ENCODE measurements at places on chromosomes 11 and 22. TPM values are rescaled to one million over a fixed set of nuclear protein-coding genes. Genes with fewer than 3 reads are reported as not detected.
A peak's percentile ranks its signal among the peaks of the same experiment; 100 is the strongest.

GRCh38 chr22:42300259-42301076, 30.0 kb upstream of the TCF20 start:
- H3K27ac ChIP-seq = peak overlapping the region; percentile 75
- no peaks in the 10 kb centered on the region for H3K27me3 ChIP-seq
- peaks cover 27% of the 10 kb centered on the region for H3K4me1 ChIP-seq

- peaks cover 83% of the 10 kb centered on the region for H3K36me3 ChIP-seq
- no peak for DNase-seq
- no peak overlapping the region for H3K4me3 ChIP-seq
Measured at GRCh38 chr22:20867179-20868024, 8.6 kb downstream of the SNAP29 start.

DNA sequence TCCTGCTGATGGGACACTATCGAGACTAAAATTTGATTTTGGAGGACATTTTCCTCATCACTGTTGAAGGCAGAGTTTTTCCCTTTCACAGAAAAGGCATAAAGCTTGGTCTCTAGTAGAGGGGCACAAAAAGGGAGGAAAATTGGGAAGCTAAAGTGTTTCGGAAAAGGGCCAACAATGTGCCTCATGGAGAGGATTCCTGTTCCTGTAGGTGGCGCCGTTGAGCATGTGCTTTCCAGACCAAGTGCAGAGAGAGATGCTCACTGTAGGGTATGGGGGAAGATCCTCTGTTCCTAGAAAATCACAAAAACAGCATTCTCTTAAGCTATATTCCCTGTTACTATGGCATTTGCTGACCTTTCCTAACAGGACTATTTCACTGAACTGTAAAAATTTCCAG, 18.4 kb upstream of the OR4C5 start:
- no peak for DNase-seq
- no peak overlapping the region for H3K27ac ChIP-seq
- no peak overlapping the region for H3K4me3 ChIP-seq
- no peaks in the 10 kb centered on the region for H3K36me3 ChIP-seq
- H3K27me3 ChIP-seq = no peaks in the 10 kb centered on the region

- no peak for DNase-seq
- peaks cover 2% of the 10 kb centered on the region for H3K4me1 ChIP-seq
- H3K36me3 ChIP-seq = no peaks in the 10 kb centered on the region
- peaks cover 47% of the 10 kb centered on the region for H3K27me3 ChIP-seq
- H3K27ac ChIP-seq = no peak overlapping the region
Measured at GRCh38 chr11:76316726-76317125, 64.2 kb downstream of the THAP12 start.

DNA sequence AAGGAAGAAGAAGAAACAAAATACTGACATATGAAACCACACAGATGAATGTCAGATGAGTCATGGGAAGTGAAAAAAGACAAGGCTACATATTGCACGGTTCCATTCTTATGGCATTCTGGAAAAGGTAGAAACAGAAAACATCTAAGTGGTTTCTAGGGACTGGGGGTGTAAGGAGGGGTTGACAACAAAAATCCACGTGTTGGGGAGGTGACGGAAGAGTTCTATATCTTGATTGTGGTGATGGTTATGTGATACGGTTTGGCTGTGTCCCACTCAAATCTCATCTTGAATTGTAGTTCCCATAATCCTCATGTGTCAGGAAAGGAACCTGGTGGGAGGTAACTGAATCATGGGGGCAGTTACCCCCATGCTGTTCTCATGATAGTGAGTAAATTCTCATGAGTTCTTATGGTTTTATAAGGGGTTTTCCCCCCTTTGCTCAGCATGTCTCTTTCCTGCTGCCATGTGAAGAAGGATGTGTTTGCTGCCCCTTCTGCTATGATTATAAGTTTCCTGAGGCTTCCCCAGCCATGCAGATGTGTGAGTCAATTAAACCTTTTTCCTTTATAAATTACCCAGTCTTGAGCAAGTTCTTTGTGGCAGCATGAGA, 6.4 kb upstream of the ARFGAP3 start:
- H3K4me3 ChIP-seq = no peak overlapping the region
- peaks cover 3% of the 10 kb centered on the region for H3K4me1 ChIP-seq
- H3K27ac ChIP-seq = no peak overlapping the region
- no peaks in the 10 kb centered on the region for H3K36me3 ChIP-seq

GRCh38 chr11:23413057-23413456, 552.8 kb upstream of the CCDC179 start:
- no peak overlapping the region for H3K27ac ChIP-seq
- no peak for DNase-seq
- no peak overlapping the region for H3K4me3 ChIP-seq
- H3K27me3 ChIP-seq = no peaks in the 10 kb centered on the region
- H3K4me1 ChIP-seq = no peaks in the 10 kb centered on the region

DNA sequence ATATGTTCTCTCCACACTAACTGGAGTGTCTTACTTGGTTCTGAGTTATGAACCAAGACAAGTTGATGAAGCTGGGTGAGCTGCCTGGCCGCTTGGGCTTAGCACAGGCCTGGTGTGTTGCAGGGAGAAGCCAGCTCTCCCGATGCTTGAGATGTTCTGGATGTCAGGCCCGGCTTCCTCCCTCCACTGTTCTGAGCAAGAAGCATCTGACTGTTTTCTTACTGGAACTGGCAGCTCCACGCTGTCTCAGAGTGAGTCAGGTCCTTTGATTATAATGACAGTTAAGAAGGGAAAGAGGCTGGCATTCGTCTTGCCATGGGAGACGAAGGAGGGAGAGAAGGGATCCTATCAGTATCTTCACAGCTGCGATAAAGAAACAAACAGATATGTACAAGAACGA, 46.5 kb upstream of the CRTAM start:
- H3K27ac ChIP-seq = peak overlapping the region; percentile 47
- no peak for DNase-seq
- no peaks in the 10 kb centered on the region for H3K4me1 ChIP-seq
- H3K4me3 ChIP-seq = no peak overlapping the region
- no peaks in the 10 kb centered on the region for H3K36me3 ChIP-seq

DNA sequence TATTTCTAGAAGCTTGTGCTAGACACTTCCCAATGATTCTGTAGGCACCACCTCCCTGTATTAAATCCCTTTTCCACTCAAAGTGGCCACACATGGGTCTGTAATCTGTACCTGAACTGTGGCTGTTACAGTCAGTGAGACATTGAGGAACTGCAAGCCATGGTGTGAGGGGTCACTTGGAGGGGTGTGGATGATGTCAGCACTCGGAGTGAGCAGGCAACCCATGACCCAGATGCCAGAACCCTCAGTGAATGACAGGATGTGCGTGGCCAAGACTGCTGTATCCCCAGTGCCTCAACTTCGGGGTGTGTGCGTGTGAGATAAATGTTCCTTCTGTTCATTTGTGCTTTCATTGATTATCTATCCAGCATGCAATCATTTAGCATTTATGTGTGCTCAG, 14.7 kb upstream of the SHANK3 start:
- DNase-seq = no peak
- H3K27me3 ChIP-seq = no peaks in the 10 kb centered on the region
- H3K4me3 ChIP-seq = no peak overlapping the region

- H3K27me3 ChIP-seq = no peaks in the 10 kb centered on the region
- H3K27ac ChIP-seq = no peak overlapping the region
- no peak overlapping the region for H3K4me3 ChIP-seq
- no peak for DNase-seq
- H3K36me3 ChIP-seq = peaks cover 61% of the 10 kb centered on the region
- H3K4me1 ChIP-seq = no peaks in the 10 kb centered on the region
Measured at GRCh38 chr22:19037282-19038163, 84.7 kb downstream of the DGCR2 start.

DNA sequence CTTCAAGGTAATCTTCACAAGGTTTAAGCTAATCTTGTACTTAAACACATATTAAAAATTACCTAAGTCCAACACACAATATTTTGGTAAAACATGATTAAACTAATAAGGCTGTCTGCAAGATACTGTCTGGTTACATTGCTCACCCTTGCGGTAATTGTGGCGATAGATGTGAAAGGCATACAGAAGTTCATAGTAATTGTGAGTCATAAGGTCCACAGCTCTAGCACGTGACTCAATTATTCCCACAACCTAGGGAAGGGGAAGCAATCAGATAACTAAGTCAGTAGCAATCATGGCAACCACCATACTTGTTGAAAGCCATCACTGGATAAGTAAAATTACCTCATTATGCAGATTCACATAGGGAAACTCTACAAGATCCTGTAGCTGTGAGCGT, 30.5 kb upstream of the FNBP4 start:
- H3K36me3 ChIP-seq = peaks cover 100% of the 10 kb centered on the region

GRCh38 chr22:39567135-39567946, 3.2 kb upstream of the CACNA1I start:
- no peak overlapping the region for H3K27ac ChIP-seq
- H3K4me1 ChIP-seq = peaks cover 3% of the 10 kb centered on the region
- no peaks in the 10 kb centered on the region for H3K36me3 ChIP-seq
- peaks cover 44% of the 10 kb centered on the region for H3K27me3 ChIP-seq
- no peak overlapping the region for H3K4me3 ChIP-seq
- no peak for DNase-seq

DNA sequence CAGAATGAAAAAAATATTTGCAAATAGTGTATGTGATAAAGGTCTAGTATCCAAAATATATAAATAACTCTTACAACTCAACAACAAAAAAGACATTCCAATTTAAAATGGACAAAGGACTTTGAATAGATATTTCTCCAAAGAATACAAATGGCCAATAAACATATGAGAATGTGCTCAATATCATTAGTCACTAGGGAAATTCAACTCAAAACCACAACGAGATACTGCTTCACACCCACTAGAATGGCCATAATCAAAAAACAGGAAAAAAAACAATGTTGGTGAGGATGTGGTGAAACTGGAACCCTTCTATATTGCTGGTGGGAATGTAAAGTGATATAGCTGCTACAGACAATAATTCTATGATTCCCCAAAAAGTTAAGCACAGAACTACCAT, 38.6 kb upstream of the RPS13 start:
- H3K4me3 ChIP-seq = no peak overlapping the region
- no peak overlapping the region for H3K27ac ChIP-seq
- no peak for DNase-seq
- no peaks in the 10 kb centered on the region for H3K27me3 ChIP-seq

GRCh38 chr11:105667441-105667840, 57.6 kb downstream of the GRIA4 start:
- H3K27ac ChIP-seq = no peak overlapping the region
- H3K27me3 ChIP-seq = no peaks in the 10 kb centered on the region
- H3K36me3 ChIP-seq = no peaks in the 10 kb centered on the region
- no peak overlapping the region for H3K4me3 ChIP-seq

DNA sequence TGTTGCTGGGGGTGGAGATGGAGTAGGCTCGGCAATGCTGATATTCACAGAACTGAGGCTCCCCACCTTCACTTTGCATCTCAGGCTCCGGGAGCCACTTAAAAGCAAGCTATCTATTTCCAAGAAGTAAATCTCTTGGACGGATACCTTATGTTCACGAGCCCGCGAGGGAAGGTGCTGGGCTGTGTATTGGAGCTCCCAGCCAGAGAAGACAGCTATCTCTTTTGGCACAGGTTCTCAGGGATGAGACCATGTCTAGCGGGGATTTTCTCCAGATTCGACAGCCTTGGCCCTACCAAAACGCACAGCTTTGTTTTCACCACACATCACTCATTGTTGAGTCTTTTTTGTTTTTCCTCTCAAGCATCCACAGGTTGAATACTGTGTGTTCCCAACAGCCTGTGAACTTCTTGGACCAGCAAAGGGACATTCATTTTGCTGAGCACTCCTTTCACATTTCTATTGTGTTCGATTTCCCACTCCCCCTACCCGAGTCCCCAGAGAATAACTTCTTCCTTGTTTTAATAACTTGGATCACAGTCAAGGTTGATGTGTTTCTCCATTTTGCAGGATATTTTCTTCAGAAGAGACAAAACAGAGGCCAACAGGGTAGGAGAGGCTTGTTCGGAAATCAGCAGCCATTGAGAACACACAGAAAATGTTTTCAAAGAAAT, 23.3 kb downstream of the WT1 start:
- H3K4me1 ChIP-seq = no peaks in the 10 kb centered on the region
- H3K36me3 ChIP-seq = no peaks in the 10 kb centered on the region
- H3K4me3 ChIP-seq = no peak overlapping the region
- no peak overlapping the region for H3K27ac ChIP-seq
- no peak for DNase-seq
- no peaks in the 10 kb centered on the region for H3K27me3 ChIP-seq

DNA sequence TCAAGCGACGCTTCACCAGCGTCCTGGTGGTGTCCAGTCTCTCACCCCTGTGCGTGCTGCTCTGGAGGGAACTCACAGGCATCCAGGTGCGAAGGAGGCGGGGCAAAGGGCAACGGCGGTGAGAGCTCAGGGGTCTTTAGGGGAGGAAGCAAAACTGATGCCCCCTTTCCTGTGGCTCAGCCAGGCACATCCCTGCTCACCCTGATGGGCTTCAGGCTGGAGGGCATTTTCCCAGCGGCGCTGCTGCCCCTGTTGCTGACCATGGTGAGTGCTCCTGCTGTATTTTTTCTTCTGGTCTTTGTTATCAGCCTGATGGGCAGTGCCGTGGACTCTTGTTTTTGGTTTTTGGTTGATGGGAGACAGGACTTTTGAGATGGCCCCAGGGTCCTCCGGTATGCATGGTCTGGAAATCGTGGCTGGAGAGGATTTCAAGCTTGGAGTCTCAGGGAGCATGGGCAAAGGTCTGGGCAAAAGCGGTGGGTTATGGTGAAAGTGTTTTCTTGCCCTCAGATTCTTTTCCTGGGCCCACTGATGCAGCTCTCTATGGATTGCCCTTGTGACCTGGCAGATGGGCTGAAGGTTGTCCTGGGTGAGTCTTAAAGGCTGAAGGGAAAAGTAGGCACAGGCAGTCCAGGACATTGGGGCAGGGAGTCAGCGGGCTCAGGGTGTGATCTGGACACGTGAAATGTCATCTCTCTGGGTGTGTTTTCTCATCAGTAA, 695 bp downstream of the RCE1 start:
- no peaks in the 10 kb centered on the region for H3K36me3 ChIP-seq
- peaks cover 34% of the 10 kb centered on the region for H3K4me1 ChIP-seq
- DNase-seq = no peak

GRCh38 chr11:11558396-11558795, 63.4 kb downstream of the GALNT18 start:
- H3K27me3 ChIP-seq = no peaks in the 10 kb centered on the region
- no peak for DNase-seq
- H3K4me3 ChIP-seq = no peak overlapping the region

- H3K36me3 ChIP-seq = no peaks in the 10 kb centered on the region
- H3K27me3 ChIP-seq = no peaks in the 10 kb centered on the region
- no peaks in the 10 kb centered on the region for H3K4me1 ChIP-seq
- no peak for DNase-seq
Measured at GRCh38 chr11:93997741-93998140, 23.4 kb upstream of the HEPHL1 start.

GRCh38 chr22:48464246-48464645, 1363.4 kb downstream of the BRD1 start:
- no peaks in the 10 kb centered on the region for H3K4me1 ChIP-seq
- H3K27ac ChIP-seq = no peak overlapping the region
- no peak overlapping the region for H3K4me3 ChIP-seq
- H3K36me3 ChIP-seq = no peaks in the 10 kb centered on the region

Gene SCARF2
- total RNA-seq = 6.9 TPM

Gene NRIP3
- 1.4 TPM for total RNA-seq

Gene ANO1
- total RNA-seq = 17.5 TPM

Gene KDM4D
- total RNA-seq = 0.47 TPM

Gene MS4A15
- total RNA-seq = not detected

Gene DSCAML1
- 0.04 TPM for total RNA-seq

Gene GLYATL1
- total RNA-seq = not detected

Gene FSHB
- total RNA-seq = not detected

Gene LINC01488
- total RNA-seq = not detected

Gene CHST1
- total RNA-seq = 1.1 TPM

Gene TRIM48
- not detected for total RNA-seq

Measured in esophagus squamous epithelium (tissue), 5 donors.